Kasumi-1 (cell line): ENCODE measurements at places on chromosomes 4 and X.

DNA sequence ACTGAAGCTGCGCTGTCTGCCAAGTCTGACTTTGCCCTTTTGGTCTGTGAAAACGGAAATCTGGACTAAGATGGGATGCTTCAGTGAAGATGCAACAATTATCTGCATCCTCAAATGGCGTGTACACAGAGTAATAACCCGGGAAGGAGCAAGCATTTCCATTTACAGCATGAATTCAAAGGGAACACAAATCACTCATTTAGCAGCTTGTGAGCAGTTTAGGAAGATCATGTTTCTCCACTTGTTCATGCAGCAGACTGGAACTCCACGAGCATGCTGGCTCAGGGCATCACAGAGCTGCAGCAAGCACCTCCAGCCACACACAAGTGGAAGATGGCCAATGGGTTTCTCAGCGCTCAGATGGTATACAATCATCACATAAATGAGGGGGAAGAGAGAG, 175.5 kb downstream of the NLGN4X start:
- no peak for DNase-seq

GRCh38 chrX:21885568-21885967, 29.8 kb downstream of the YY2 start:
- DNase-seq, result no peak

GRCh38 chr4:183563874-183564273, 59.0 kb downstream of the ING2 start:
- DNase-seq, result no peak

DNA sequence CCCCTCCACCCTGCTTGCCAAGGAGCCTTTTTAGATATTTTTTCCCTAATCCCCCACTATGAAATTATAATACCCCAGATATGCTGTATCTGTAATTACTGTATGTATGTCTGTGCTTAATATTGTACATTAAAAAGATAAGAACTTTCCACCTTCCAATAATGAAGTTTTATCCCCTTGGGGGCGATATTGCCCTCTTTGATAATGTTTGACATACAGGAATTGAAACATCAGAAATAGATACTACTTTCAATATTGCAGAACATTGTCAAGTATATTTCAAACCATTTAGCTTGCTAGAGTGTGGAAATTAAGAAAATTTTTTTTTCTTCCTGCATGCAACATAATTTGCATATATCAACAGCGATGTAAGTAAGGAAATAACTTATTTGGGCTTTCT, 58.9 kb downstream of the NAF1 start:
- peak; percentile 45 for DNase-seq

DNA sequence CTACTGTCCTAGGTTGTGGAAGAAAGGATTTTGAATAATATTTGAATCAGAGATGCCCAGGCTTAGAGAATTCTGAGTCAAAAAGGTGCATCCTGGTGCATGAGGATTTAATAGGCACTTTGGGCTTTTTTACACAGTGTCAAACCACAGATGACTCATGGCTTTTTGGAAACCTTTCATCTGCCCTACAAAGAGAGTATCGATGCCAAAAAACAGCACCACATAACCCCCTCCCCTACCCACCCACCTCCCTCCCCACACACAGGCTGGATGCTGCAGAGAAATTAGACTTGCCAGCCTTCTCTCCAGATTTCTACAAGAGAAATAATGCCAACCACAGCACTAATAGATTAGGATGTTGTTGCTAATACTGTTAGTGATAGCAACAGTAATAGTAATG, 779.3 kb downstream of the NLGN4X start:
- no peak for DNase-seq

DNA sequence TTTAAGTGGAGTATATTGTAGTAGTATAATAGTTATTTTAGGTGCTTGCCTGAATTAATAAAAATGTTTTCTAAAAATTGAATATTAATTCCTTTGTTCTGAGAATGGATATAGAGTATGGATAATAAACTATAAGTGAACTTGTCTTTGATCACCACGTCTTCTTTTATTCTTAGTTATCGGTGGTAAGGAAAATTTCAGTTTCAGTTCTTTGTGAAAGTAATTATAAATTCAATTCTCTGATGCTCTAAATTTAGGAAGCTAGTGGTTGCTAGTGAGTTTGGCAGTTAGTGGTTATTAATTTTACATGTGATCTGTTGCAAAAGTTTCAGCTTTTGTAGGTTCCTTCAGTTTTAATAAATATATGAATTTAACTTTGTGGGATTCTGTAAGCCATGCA, 30.8 kb downstream of the MRPL1 start:
- DNase-seq, result no peak

GRCh38 chr4:101287324-101287723, 60.0 kb downstream of the PPP3CA start:
- no peak for DNase-seq

GRCh38 chr4:26369581-26369980, 48.8 kb downstream of the RBPJ start:
- DNase-seq, result no peak

- DNase-seq, result no peak
Measured at GRCh38 chrX:13168269-13168668, 123.8 kb upstream of the FAM9C start.

- no peak for DNase-seq
Measured at GRCh38 chr4:115470763-115471162, 357.3 kb upstream of the NDST4 start.

DNA sequence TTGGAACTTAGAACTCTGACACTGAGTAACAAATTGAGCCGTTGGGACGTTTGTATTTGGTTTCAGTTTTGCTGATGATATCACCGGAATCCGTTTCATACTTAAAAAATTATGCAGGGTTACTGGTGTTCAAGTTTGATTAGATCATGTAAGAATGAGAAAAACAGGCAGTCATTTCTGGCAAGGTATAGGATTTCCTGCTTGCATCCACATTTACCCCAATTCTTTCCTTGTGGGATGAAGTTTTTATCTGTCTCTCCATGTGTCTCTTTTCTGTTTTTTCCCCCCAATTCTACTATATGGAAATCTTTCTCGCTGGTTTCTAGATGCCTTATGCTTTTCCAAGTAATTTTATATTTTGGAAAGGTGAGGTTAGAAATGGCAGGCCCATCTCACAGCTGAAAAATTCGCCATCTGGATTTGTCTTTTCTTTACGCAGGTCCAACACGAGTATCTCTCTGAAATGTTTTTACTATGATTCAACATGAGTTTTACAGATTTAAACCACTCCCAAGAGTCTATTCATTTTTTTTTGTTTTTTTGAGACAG, 197.9 kb downstream of the SHOX start:
- DNase-seq, result no peak
